Inflammatory macrophage treated with lipopolysaccharide for 1 hour (primary cell): ENCODE measurements at places on chromosomes 7 and 10.

- no peak for DNase-seq
Measured at GRCh38 chr7:159119026-159119741, 25.5 kb downstream of the VIPR2 start.

DNA sequence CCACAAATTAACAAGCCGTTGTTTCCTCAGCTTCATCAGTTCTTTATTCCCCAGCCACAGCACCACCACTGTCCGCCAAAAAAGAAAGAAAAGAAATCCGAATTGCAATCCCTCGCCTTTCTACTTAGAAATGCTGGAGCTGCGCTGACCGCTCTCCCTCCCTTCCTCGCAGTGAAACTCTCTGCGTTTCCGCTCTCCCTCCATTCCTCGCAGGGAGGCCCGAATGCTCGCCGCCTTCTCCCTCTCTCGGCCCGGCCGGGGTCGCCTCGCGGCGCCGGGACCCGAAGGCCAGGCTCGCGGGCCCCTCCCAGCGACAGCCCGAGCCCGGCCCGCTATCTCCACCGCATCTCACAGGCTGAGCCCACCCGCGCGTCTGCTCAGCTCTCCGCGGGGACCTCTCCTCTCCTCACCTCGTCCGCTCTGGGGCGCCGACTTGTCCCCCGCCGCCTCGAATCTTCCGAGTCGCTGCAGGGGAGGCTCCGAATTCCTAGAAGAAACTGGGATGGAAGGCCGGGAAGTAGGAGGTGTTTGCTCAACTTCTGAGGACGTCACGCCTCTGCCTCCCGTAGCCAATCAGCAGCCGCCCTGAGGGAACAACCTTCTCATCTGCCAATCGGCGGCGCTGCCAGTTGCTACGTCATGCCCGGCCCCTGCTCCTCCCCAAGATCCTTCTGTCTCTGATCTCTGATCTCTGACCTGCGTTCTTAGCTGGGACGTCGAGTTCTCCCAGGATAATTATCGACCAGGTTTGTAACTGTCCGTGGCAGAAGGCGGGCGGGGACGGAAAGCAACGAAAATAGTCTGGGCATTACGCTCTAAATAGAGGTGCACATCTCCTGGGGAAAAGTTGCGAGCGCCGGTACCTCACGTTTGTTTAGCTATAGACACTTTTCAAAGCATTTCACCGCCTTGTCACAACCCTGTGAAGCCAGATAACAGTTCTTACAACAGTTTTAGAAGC, at the start of gene AASS:
AASS (minus strand) TSS at position 499 of the 961 bp plus-strand sequence. CDS start 10,523 bp downstream, outside the sequence.
- peak; percentile 87 for DNase-seq

GRCh38 chr10:127374074-127374680, 174.9 kb upstream of the NPS start:
- DNase-seq, result no peak

GRCh38 chr10:114362826-114363355, 41.4 kb downstream of the AFAP1L2 start:
- DNase-seq, result no peak

DNA sequence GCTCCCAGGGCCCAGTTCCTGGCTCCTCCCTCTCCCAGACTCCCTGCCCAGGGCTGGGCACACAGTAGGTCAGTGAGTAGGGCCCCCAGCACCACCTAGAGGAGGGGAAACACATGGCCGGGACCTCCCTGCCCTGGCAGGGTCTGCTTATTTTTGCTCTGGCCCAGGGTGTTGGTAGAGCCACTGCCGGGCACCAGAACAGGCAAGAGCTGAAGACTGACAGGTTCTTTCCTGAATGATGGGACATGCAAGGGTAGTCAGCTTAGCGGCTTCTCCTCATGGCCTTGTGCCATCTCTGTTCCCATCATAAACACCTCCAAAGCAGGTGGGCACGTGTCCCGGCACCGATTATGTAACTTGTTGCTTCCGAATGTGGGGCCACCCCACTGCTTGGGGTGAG, 86.5 kb downstream of the NEURL1 start:
- DNase-seq, result no peak

DNA sequence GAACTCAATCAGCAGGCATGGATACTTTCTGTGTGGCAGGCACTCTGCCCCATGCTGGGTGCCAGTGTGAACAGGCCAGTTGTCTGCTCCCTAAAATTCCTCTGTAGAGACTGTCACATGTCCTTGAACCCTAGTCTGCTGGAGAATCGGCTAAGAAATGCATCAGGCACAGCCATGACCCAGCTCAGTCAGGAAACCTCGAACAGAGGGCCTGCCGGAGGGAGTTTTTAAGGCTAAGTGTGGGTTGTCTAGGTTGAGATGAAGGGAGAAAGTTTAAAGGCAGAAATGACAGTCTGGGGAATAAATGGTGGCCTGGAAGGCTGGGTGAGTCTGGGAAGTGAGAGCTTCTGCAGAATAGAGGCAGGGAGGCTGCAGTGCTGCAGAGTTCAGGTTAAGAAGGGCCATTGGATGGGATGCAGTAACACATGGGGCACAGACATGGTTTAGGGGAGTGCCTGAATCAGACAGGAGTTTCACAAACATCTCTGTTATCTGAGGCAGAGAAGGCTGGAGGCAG, 45.3 kb downstream of the WDFY4 start:
- DNase-seq, result no peak

DNA sequence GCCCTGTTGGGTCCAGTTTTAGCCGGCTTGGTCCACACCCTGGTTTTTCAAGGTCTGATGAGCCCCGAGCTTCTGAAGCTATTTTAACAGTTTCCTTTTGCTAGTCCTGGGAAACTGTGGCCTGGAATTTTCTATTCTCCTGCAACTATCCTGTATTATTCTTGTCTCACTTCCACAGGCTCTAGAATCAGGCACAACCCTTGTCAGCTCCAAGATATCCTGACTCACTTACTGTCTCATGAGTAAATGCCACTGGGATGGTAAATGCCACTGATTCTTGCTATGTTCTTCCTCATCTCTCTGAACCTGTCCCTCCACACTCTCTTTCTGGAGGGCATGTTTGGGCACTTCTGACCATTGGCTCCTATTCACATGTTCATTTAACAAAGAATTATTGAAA, 611.5 kb upstream of the IGFBP3 start:
- no peak for DNase-seq

- DNase-seq, result no peak
Measured at GRCh38 chr7:34191771-34192479, 286.6 kb downstream of the BMPER start.

GRCh38 chr10:89759531-89759930, 58.1 kb downstream of the KIF20B start:
- no peak for DNase-seq

- DNase-seq, result no peak
Measured at GRCh38 chr10:6065406-6065805, 3.2 kb upstream of the IL2RA start.

GRCh38 chr10:33493978-33494377, 159.5 kb upstream of the NRP1 start:
- no peak for DNase-seq
